ENCODE measurements at places on chromosomes 6 and 20.
A peak's percentile ranks its signal among the peaks of the same experiment; 100 is the strongest.

- H3K4me3 ChIP-seq = no peak overlapping the region
- no peaks in the 10 kb centered on the region for H3K36me3 ChIP-seq
- H3K4me1 ChIP-seq = no peaks in the 10 kb centered on the region
- DNase-seq = no peak
- H3K27ac ChIP-seq = no peak overlapping the region
- H3K27me3 ChIP-seq = peaks cover 53% of the 10 kb centered on the region
Observed at GRCh38 chr20:4502756-4503155, 219.0 kb upstream of the PRND start.

- H3K36me3 ChIP-seq = no peaks in the 10 kb centered on the region
- H3K27ac ChIP-seq = no peak overlapping the region
- H3K27me3 ChIP-seq = peaks cover 3% of the 10 kb centered on the region
- no peak for DNase-seq
- peaks cover 22% of the 10 kb centered on the region for H3K4me1 ChIP-seq
- no peak overlapping the region for H3K4me3 ChIP-seq
Observed at GRCh38 chr6:119446115-119446554, 96.6 kb upstream of the MAN1A1 start.

DNA sequence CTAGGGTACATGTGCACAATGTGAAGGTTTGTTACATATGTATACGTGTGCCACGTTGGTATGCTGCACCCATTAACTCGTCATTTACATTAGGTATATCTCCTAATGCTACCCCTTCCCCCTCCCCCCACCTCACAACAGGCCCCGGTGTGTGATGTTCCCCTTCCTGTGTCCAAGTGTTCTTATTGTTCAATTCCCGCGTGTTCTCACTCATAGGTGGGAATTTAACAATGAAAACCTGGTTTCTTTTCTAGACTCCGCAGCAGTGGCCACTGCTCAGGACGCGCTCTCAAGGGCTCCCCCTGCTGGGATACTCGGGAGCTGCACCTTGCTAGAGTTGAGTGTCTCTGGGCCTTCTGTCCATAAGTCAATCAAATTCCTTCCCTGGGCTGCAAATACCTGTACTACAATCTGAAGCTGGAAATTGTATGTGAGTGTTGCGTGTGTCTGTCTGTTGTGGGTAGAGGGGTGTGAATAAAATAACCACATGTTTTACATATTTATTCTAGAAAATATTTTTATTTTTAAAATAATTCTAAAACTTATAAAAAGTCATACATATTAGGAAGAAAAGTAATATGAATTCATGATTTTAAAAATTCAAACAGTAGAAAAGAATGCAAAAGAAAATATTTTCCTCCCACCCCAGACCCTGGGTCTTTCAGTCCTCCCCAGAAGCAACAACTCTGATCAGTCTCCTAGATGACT is 8.2 kb upstream of the CEP250 start:
- peak overlapping the region; percentile 83 for H3K4me3 ChIP-seq
- peaks cover 6% of the 10 kb centered on the region for H3K4me1 ChIP-seq
- DNase-seq = peak; percentile 96
- H3K27ac ChIP-seq = peak overlapping the region; percentile 76
- H3K36me3 ChIP-seq = no peaks in the 10 kb centered on the region

DNA sequence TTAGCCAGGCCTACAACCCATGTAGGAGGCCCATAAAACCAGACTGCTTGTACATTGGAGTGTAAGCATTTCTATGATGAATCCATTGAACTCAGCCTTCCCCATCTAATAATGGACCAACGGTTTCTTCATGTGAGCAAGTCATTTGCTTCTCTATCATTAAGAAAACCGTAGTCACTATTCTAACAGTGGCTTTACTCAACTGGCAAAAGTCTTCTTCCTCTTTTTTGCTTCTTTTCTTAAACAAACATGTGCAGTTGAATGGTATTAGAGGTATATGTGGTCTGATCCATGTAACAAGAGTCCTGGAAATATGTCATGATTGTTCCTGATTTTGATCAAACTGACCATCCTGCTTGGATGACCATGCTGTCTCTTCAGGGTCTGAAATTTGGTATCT is 132.4 kb upstream of the STXBP5 start:
- no peak overlapping the region for H3K27ac ChIP-seq
- no peak for DNase-seq
- no peak overlapping the region for H3K4me3 ChIP-seq

DNA sequence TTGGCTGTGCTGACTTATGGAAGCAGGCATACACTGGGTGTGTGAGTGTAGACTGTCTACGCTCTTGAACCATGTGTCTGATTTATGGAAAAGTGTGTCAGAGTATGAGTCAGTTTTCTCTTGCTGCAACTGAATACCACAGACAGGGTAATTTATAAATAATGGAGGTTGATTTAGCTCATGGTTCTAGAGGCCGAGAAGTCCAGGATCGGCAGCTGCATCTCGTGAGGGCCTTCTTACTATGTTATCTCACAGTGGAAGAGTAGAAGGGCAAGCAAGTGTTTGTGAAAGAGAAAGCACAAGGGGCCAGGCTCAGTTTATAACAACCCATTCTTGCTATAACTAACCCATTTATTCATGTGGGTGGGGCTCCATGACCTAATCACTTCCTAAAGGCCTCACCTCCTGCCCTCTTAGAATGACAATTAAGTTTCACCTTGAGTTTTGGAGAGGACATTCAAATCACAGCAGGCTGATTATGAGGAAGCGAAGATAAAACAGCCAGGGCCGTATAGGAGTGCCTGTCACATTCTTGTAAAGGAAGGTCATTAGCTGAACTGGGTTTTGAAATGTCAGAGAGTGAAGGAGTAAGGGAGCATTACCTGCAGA is 6.7 kb downstream of the GPR31 start:
- peak overlapping the region; percentile 26 for H3K27ac ChIP-seq
- peaks cover 30% of the 10 kb centered on the region for H3K4me1 ChIP-seq
- H3K27me3 ChIP-seq = peaks cover 3% of the 10 kb centered on the region
- no peaks in the 10 kb centered on the region for H3K36me3 ChIP-seq
- H3K4me3 ChIP-seq = no peak overlapping the region

DNA sequence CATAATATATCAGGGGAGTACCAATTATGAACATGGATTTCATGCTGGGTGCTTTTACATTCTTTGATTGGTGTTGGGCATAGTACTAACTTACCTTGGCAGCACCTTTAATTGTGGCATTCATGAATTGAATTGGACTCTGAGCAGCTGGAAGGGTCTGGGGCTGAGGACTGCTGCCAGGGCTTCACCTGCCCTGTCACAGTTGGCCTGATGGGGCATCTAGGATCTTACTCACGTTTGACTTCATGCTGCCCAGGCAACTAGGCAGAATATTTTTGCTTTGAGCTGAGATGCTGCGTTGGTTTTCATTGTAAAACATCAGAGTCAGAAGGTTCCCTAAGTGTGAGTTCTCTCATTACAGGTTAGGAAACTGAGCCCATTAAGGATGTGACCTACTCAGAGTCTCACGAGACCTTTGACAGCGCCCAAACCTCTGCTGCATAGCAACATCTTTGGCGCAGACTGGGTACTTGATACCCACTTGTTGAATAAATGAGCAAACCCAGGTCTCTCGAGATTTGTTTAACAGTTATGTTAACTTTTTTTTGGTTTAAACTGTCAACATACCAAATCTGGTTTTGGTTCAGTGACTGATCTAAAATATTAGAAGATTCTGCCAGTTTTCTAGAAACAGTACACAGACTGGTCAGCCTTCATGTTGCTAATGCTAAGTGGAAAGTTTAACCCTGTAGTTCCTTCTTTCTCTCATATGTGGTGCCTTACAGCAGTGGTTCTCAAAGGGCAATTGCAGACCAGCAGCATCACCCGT is 104.9 kb downstream of the TCP11 start:
- no peak overlapping the region for H3K27ac ChIP-seq
- no peaks in the 10 kb centered on the region for H3K4me1 ChIP-seq
- H3K4me3 ChIP-seq = no peak overlapping the region
- H3K36me3 ChIP-seq = peaks cover 3% of the 10 kb centered on the region
- H3K27me3 ChIP-seq = no peaks in the 10 kb centered on the region

- no peak overlapping the region for H3K4me3 ChIP-seq
- DNase-seq = no peak
- peaks cover 71% of the 10 kb centered on the region for H3K36me3 ChIP-seq
- H3K27me3 ChIP-seq = no peaks in the 10 kb centered on the region
- H3K27ac ChIP-seq = no peak overlapping the region
Observed at GRCh38 chr20:25016471-25016870, 23.9 kb upstream of the APMAP start.

DNA sequence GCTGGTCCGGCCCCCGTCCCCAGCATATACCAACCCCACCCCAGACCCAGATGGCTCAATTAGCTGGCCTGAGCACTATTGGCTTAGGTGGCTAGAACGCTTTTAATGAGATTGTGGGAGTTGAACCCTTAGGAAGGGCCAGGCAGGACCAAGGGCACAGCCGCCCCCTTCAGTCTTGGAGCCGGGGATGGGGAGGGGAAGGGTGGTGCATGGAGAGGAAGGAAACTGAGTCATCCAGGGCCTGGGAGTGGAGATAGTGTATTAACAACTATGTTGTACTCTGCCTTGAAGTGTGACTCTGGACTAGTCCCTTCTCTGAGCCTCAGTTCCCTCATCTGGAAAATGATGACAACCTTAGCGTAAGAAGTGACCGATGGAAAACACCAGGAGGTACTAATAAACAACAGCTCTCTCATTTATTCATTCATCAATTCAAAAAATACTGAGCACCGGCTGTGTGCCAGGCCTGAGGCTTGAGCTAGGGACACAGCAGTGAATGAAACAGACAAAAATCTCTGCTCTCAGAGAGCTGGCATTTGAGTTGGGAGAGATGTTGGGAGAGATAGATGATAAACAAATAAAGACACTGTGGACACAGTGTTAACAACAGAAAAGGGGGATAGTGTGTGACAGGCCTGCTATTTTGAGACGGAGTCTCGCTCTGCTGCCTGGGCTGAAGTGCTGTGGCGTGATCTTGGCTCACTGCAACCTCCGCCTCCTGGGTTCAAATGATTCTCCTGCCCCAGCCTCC is 11.5 kb downstream of the PEDS1 start:
- peak overlapping the region; percentile 6 for H3K27ac ChIP-seq
- H3K4me3 ChIP-seq = no peak overlapping the region
- no peaks in the 10 kb centered on the region for H3K27me3 ChIP-seq
- H3K36me3 ChIP-seq = peaks cover 76% of the 10 kb centered on the region
- H3K4me1 ChIP-seq = peaks cover 53% of the 10 kb centered on the region

DNA sequence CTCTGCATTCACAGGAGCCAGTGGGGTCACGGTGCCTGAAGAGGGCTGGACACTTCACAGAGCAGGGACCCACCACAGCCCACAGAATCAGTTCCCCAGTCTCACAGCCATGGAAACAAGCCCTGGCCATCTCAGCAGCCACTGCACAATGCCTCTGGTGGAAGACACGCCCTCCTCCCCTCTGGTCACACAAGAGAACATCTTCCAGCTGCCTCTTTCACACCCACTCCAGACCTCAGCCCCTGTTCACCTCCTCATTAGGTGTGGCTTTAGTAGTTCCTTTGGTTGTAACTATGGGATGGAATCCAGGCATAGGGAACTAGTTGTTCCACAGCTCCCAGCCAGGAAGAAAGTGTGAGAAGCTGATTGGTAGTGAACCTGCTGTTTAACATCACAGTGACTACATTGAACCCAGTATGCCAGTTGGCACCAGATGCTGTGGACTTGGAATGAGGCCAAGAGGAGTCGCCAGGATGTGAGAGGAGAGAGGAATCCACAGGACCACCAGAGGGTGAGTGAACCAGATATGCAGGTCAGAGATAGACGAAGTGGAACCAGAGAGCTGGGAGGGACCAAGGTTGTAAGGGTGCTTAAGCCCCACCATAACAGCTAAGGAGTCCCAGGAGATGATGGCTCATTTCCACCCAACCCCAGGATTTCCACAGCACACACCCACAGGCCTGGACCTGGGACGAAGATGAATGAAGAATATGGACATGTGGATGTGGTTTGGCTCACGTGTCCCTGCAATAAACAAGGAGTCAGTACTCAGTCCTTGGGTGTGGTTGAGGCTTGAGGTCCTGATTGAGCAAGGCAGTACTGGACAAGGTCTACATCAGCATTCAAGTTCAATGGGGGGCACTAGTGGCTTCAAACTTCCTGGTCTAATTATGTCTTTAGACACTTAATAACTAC is 8.8 kb upstream of the BTN3A3 start:
- no peak overlapping the region for H3K4me3 ChIP-seq
- H3K36me3 ChIP-seq = no peaks in the 10 kb centered on the region
- DNase-seq = no peak
- no peaks in the 10 kb centered on the region for H3K27me3 ChIP-seq

DNA sequence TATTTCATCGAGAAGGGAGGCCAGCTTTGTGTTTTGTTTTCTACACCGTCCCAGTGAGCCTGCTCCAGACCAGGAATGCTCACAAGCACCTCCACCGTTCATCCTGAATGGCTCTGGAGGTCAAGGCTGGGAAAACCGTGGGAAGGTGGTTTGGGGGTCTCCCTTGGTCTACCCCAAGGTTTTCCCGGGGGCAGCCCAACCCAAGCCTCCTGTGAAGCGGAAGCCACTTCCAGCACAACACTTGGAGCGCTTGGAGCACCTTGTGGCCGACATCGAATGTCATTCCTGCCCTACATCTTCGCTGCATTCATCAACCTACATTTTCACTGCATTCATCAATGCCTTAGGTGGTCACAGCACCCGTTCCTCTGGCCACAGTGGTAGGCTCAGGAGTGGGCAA is 255.6 kb upstream of the PMEPA1 start:
- no peak overlapping the region for H3K4me3 ChIP-seq
- peaks cover 36% of the 10 kb centered on the region for H3K27me3 ChIP-seq
- DNase-seq = no peak
- H3K27ac ChIP-seq = no peak overlapping the region
- no peaks in the 10 kb centered on the region for H3K36me3 ChIP-seq
- H3K4me1 ChIP-seq = no peaks in the 10 kb centered on the region

DNA sequence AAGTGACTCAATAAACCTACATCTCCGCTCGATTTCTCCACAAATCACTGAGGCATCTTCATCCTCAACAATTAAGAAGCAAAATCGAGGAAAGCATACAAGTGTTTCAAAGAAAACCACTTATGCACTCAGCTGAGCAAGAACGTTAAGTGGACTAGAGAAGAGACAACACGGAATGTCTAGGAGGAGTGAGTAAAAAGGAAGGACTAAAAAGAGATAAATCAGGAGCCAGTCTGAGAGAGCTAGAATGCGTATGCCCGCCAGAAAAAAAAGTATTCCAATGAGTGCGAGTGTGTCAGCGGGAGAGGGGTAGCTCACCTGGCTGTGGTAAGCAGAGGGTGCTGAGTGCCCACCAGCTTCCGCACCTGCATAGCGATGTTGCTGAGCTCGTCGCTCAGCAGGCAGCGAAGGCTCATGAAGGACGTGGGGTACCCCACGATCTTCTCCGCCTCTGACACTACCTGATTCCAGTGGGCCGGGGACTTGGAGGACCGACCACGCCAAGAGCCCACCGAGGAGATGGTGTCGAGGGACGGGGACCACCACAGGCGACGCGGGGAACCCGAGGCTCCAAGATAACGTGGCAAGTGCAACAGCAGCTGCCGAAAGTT is 587 bp downstream of the PDSS2 start:
- no peaks in the 10 kb centered on the region for H3K27me3 ChIP-seq
- H3K4me1 ChIP-seq = peaks cover 26% of the 10 kb centered on the region

- peak overlapping the region; percentile 18 for H3K27ac ChIP-seq
- peaks cover 76% of the 10 kb centered on the region for H3K36me3 ChIP-seq
- H3K4me3 ChIP-seq = no peak overlapping the region
- H3K27me3 ChIP-seq = no peaks in the 10 kb centered on the region
- H3K4me1 ChIP-seq = peaks cover 13% of the 10 kb centered on the region
Observed at GRCh38 chr20:34452281-34452982, 63.8 kb upstream of the DYNLRB1 start.

- H3K27ac ChIP-seq = peak overlapping the region; percentile 86
- H3K27me3 ChIP-seq = peaks cover 20% of the 10 kb centered on the region
- H3K4me1 ChIP-seq = peaks cover 13% of the 10 kb centered on the region
- H3K4me3 ChIP-seq = no peak overlapping the region
Observed at GRCh38 chr6:105619971-105620741, 217.3 kb upstream of the PREP start.

Data from activated T-cell treated with anti-CD3 and anti-CD28 coated beads, Interleukin-2, amount 50 U/mL, for 24 hours (primary cell).